Femur (tissue), 1 donor: ENCODE measurements at places on chromosomes 12 and 14.

DNA sequence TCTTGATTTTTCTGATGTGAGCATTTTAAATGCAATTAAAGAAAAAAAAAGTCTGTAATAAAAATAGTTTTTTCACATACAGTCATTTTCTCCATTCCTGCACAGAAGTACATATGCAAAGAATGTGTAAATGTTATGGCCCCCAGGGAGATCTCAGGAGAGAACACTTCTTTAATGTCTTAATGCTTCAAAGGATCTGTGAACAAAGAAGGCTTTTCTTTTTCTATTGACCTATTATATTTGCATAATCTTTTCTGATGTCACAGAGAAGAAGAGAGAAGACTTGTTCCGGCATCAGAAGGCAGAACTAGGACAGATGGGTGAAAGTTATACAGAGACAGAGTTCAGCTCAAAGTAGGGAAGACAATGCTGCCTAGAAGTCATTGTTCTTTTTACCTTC is 413.5 kb upstream of the STXBP6 start:
- DNase-seq: no peak

DNA sequence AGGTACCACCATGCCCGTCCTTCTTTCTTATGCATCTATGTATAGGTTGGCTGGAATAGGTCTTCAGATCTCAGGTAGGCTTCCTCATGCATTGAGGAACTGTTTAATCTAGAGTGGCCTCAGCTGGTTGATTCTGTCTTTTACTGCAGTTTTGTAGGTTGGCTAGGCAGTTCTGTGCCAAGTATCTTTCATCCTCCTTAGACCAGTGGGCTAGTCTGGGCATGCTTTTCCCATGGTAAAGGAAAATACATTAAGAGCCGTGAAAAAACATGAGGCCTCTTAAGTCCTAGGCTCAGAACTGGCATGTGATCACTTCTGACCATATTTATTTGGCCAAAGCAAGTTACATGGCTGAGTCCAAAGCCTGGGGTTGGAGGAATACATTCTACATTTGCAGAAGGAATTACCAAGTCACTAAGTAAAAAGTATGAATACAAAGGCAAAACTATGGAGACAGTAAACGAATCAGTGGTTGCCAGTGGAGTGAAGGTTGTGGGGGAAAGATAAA is 137.3 kb downstream of the WIF1 start:
- DNase-seq: no peak

GRCh38 chr12:131827961-131828534 is at the start of gene MMP17:
TSS of gene MMP17 (plus strand) at chr12:131828393. CDS start at chr12:131828495, 102 bp downstream.
- peak; percentile 67 for DNase-seq

- DNase-seq: no peak
Measured at GRCh38 chr14:64849940-64850339, 29.8 kb downstream of the SPTB start.

DNA sequence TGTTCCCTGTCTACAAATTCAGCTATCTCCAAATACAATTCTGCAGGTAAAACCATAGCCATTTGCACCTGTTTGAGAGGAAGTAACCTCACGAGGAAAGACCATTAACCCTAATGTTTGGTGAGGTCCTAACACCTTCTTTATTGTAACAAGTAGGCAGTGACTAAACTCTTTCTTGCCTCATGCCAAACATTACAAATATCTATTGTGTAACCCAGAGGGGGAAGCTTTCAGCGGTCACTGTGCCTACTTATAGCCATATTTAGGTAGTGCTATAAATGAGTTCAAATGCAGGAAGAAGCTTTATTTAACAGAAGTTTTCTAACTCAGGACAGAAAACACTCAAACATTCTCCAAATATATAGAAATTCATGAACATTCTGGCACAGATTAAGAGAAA is 252.7 kb downstream of the LRFN5 start:
- no peak for DNase-seq

GRCh38 chr12:45532113-45532512 is 197.4 kb upstream of the ARID2 start:
- no peak for DNase-seq

GRCh38 chr12:106141452-106141851 is 2.7 kb upstream of the NUAK1 start:
- DNase-seq: no peak

- no peak for DNase-seq
Measured at GRCh38 chr12:97159377-97159776, 252.3 kb downstream of the NEDD1 start.
